ENCODE measurements at places on chromosomes 16 and 17. TPM values are rescaled to one million over a fixed set of nuclear protein-coding genes. Genes with fewer than 3 reads are reported as not detected.

DNA sequence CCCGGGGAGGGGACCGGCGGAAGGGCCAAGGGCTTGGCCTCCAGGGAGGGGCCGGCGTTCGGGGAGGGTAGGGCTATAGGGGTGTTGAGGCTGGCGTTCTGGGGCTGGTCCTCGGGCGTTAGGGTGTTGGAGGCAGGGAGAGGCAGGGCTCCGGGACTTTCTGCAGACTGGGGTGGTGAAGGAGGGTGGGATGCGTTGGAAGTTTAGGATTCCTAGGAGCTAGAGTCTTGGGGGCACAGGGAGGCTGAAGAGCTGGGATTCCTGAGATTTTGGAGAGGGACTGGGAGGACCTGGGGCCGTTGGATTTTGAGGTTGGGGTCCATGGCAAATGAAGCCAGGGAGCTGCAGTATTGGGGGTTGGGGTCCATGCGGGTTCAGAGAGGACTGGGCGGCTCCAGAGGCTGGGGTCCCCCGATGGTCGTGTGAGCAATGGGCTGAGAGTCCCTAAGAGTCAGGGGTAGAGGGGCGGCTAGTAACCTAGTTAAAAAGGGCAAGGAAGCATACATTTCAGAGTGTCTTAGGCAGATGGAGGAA is 740 bp downstream of the NFATC2IP start:
- DNase-seq: no peak

DNA sequence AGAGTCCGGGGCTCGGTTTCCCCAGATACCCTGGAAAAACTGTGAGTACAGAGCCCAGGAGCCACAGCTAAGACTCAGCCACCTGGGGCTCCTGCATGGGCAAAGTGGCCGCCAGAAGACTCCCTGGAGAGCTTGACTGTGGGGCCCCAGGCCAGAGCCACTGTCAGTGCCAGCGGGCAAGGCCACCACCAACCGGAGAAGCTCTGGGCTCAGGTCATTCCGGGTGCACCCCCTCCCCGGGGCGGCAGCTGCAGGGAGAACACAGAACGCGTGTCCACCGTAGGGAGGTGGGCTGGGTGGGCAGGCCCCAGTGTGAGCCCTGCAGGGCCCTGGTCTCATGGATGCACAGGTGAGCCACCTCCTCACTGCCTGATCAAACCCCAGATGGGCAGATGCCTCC is 22.3 kb upstream of the RBFOX3 start:
- DNase-seq: peak; percentile 30

DNA sequence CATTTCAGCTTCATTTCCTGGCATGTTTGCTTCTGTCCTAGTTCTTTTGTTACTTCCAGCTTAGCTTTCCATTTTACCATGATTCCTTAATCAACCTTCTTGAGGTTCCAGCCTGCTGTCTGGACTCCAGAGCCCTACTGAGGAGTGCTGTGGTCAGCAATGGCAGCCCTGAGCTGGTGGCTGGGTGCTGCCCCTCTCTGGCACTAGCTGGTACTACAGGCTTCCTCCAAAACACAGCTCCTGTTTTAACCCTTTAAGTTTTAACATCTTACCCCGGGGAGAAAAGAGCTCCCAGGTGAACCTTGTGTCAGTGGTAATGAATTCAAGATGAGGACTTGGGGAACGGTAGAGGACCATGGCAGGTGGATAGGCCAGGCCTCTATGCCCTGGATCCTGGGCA is 395.5 kb downstream of the TMEM114 start:
- DNase-seq: peak; percentile 17

The HOXB8 gene
- not detected for total RNA-seq

DNA sequence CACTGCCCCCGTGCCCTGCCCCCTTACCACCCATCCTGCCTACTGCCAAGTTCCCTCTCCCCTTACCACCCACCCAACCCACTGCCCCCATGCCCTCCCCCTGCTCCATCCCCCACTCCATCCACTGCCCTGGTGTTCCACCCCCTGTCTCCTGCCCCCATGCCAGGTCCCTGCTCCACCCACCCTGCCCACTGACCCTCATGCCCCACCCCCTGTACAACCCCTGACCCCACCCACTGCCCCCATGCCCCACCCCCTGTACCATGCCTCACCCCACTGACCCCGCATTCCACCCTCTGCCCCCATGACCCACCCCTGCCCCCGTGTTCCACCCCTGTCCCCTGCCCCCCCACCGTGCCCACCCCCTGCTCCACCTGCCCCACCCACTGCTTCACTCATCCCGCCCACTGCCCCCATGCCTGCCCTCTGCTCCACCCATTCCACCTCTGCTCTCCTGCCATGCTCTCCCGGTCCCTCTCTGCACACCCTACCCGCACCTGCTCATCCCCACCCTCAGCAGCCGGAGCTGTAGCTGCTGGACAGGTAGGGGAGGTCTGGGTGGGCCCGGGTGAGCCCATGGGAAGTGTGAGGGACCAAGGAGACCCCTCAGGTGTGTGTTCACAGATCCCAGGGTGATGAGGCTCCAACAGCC is 7.4 kb upstream of the FN3KRP start:
- DNase-seq: peak; percentile 88

DNA sequence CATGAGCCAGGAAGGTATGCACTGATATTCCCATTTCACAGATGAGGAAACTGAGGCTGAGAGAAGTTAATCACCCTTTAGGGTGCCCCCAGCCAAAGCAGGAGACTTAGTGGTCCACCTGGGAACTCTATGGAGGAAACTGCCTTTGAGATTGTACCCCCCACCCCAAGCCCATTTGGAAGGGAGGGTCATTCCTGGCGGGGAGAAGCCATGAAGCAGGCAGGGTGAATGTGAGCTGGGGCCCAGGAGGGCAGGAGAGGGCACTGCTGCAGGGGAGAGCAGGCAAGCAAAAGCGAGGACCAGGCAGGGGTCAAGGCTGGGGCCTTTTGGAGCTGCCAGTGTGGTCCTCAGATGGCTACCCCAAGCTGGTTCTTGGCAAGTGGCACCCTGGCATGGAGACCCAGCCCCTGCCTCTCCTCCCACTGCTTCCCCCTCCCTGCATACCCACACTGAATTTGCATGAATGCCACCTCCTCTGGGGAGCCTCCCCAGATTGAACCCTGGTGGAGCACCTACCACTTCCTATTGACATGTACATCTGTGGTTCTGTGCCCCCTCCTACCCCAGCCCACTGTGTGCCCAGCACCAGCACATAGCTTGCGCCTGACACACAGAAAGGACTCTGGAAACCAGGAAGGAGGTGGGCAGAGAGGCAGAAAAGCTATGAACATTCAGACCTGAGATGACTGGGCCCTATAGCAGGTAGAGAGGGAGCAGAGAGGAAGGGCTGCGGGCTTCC is 965 bp upstream of the TMC6 start:
- DNase-seq: peak; percentile 58

GRCh38 chr16:2775765-2776499 is 1.1 kb downstream of the ELOB start:
- no peak for DNase-seq

DNA sequence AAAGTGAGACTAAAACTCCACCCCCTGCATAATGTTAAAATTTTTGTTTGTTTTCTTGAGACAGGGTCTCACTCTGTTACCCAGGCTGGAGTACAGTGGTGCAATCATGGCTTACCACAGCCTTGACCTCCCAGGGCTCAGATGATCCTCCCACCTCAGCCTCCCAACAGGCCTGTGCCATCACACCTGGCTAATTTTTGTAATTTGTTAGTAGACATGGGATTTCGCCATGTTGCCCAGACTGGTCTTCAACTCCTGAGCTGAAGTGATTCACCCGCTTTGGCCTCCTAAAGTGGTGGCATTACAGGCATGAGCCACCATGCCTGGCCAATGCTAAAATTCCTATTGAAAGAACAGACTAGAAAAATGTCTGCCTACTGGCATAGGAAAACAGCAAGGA is 103.8 kb downstream of the TRIM37 start:
- DNase-seq: no peak

GRCh38 chr17:79997011-79997660 is 38.5 kb downstream of the TBC1D16 start:
- DNase-seq: no peak

DNA sequence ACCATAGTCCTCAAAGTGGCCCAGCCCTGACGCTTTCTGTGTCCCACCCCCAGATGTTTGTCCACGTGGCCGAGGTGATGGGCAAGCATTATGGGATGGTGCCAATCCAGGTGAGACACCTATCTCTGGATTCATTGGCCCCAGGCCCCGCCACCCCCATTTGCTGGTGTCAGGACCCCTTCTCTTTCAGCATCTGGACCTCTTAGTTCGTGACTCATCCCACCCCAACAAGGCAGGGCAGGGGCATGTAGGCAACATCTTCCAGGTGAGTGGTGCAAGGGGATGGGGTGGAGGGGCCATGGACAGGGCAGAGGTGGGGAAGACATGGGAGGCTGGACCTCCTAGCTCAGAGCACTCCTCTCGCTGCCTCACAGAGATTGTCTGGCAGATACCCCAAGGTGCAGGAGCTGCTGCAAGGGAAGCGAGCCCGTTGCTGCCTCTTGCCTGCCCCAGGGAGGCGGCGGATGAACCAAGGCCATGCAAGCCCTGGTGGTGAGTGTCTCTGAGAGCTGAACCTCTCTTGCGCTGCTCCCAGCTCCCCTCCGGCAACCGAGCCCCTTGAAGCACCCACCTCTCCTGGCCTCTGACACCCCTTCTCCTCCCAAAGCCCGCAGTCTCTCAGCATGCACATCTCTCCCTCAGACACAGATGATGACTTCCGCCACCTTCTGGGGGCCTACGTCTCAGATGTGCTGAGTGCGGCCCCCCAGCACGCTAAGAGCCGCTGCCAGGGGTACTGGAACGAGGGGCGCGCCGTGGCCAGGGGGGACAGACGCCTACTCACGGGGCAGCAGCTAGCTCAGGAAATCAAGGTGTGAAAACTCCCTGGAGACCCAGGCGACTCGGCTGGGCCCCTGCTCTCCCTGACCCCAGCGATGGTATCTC is 3.6 kb downstream of the RNF112 start:
- DNase-seq: peak; percentile 39

DNA sequence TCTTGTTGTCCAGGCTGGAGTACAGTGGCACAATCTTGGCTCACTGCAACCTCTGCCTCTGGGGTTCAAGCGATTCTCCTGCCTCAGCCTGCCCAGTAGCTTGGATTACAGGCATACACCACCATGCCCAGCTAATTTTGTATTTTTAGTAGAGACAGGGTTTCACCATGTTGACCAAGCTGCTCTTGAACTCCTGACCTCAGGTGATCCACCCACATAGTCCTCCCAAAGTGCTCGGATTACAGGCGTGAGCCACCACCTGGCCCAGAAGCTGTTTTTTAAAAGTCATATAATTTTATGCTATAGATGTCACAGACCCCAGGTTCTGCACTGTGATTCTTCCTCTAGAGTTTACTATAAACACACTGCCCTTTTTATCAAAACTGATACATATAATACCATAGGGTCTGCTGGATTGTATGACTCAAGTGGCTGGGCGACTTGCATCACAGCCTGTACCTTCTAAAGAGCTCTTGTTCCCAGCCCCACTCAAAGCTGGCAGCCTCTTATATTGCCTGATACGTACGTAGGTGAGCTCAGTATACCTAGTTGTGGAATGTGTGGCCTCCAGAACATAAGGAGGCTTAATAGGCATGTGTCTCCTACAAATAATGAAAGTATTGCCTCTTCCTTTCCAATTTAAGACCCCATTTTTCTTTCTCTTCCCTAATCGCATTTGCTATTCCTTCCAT is 295.8 kb downstream of the ZFHX3 start:
- DNase-seq: no peak

The MARCHF10 gene
- total RNA-seq: 0.41 TPM

The PPM1E gene
- total RNA-seq: 4.6 TPM

DNA sequence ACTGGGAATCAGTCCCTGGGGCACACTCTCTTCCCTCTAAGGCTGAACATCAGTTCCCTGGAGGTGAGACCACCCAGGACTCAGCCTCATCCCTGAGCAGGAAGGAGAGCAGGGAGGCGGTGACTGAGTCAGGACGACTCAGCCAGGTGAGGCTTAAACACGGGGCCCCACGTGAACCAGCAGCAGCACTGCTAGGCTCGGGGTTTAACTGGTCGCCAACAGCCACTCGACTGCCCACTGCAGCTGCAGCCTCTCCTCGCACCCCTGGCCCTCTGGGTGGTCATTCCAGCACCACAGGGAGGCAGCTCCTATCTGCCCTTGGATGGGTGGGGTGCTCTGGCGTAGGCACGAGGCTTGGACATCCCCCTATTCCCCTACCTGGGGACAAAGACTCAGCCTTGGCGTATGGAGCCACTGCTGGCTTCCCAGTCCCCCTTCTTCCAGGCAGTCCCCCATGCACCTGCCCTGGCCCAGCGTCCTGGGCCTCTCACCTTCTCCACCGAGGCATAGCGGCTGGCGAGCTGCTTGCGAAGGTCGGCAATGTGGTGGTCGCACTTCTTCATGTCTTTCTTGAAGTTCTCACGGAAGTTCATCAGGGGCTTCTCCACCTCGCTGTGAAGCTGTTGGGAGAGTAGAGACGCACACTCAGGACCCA is 21.2 kb upstream of the RCVRN start:
- no peak for DNase-seq

The HBA2 gene
- not detected for total RNA-seq

DNA sequence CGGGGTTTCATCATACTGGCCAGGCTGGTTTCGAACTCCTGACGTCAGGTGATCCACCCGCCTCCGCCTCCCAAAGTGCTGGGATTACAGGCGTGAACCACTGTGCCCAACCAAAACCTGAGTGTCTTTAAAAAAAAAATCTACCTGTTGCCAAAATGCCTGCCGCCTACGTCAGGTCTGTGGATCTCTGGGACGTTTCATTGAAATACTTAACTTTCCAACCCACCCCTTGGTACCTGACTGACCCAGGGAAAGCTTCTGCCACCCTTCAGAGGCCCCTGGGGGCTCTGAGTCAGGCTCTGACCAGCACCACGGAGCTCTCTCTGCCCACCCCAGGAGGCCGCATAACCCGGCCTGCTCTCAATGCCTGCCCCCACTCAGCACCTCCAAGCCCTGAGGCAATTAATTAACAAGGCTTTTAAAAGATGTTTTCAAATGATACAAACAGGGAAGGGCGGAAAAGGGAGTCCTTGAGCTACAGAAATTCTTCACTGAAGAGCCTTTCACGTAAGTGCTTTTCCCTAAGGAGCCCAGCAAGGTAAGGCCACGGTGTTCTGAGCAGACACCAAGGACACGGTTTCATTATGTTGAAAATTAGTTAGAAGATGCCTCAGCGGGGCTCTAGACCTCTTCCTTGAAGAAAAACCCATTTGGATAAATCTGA is 29.3 kb upstream of the GSG1L start:
- DNase-seq: peak; percentile 80

The GPR142 gene
- not detected for total RNA-seq

DNA sequence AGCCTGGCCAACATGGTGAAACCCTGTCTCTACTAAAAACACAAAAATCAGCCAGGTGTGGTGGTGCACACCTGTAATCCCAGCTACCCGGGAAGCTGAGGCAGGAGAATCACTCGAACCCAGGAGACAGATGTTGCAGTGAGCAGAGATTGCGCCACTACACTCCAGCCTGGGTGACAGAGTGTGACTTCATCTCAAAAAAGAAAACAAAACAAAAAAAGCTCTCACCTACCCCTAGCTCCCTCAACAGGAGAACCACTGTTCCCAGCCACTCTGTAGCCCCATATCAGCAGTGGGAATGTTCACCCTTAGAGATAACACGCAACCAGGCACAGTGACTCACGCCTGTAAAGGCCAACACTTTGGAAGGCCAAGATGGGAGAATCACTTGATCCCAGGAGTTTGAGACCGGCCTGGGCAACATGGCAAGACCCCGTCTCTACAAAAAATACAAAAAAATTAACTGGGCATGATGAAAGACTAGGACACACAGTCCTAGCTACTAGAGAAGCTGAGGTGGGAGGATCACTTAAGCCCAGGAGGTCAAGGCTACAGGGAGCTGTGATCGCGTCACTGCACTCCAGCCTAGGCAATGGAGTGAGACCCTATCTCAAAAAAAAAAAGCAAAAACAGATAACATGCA is 5.4 kb downstream of the TMC8 start:
- no peak for DNase-seq

All from H7 (cell line).